Central memory CD8-positive, alpha-beta T cell (primary cell): ENCODE measurements at places on chromosomes 2 and 18.

DNA sequence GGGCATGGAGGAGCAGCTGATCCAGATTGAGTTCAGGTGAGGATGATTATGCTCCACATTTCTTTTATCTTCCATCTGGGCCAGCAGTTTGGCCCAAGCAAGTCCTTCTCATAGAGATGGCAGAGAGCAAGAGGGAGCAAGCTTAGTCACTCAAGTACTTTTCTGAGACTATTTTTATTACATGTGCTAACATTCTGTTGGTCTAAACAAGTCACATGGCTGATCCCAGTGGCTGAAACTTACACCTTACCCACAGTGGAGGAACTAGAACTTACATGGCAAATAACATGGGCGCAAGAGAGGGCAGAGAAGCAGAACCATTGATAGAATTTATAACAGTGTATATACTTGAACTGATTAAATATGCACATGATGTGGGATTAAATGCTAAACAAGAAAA is 105.7 kb downstream of the KYNU start:
- no peak for DNase-seq

DNA sequence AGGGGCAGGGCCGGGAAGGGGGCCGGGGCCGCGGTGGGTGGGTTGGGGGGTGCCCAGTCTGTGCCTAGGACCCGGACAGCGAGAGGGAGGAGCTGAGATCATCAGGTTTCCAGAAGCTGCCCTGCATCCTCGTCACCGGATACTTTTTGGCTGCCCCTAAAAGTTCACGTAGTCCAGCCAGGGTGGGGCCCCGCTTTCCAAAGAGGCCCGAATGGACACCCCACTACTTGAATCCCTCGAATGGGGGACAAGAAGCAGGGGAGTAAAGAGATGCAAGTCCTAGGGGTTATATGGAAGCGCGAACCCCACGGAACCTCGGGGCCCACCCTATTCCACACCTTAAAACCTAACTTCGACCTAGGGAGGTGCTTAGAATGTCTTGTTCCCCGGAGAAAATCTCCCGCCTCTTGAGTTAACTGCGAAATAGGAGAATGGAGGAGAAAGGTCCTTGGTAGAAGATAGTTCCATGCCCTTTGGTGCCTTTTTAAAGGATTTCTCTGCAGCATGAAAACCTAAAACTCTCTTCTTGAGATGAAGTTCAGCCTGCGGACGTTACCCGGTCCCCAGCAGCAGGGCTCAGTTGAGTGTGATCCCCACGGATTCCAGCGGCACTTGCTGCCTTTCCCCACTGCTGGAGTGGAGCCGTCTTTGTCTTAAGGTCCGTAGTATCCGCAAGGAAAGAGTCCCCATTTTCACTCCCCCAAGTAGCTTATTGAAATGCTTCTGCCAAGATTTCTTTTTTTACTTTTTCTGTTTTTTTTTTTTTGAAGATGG is 2.1 kb upstream of the RNF152 start:
- no peak for DNase-seq

GRCh38 chr2:19048593-19049266 is 309.7 kb downstream of the OSR1 start:
- DNase-seq = no peak

DNA sequence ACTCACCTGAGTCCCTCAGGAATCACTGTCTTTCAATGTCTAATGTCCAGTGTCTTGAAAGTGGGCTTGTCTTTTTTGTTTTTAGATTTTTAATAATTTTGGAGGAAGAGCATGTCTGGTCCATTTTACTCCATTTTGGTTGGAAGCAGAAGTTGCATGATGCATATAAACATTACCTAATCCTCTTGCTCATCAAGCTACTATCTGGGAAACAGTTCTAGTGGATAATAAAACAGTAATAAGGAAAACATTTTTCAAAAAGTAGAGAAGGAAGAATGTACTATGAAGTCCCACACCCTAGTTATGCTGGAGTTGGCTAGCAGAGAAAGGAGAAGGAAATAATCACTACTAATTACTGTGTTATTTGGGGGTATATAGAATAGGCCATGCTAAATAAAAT is 263.7 kb downstream of the ETAA1 start:
- no peak for DNase-seq

DNA sequence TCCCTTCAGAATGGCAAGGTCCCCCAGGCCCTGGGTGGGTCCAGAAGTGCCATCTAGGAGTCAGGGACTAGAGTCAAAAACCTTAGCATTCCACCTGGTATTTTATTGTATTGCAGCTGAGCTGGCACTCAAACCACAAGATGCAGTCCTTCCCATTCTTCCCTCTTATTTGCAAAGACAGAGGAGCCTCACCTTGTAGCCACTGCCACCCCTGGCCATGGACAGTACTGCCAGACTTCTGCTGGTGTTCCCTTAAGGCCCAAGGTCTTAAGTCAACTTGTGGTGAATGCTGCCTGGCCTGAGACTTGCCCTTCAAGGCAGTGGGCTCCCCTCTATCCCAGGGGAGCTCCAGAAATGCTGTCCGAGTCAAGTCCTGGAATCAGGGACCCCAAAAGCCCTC is 6.9 kb downstream of the UGT1A10 start:
- no peak for DNase-seq

- no peak for DNase-seq
Measured at GRCh38 chr2:104914509-104914908, 60.6 kb downstream of the POU3F3 start.
